ENCODE measurements at places on chromosomes 7 and 10.

DNA sequence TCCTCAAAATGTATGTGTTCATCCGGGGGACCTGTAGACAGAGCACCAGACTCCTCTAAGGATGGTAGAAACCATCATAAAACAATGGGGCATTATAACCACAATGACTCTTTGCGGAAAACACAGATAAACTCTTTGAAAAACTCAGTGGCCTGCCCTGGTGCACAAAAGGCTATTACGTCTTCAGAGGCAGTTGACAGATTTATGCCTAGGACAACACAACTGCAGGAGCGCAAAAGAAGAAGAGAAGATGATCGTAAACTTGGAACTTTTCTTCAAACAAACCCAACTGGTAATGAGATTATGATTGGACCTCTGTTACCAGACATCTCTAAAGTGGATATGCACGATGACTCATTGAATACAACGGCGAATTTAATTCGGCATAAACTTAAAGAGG is 6.0 kb downstream of the RBM48 start:
- no peak for DNase-seq

DNA sequence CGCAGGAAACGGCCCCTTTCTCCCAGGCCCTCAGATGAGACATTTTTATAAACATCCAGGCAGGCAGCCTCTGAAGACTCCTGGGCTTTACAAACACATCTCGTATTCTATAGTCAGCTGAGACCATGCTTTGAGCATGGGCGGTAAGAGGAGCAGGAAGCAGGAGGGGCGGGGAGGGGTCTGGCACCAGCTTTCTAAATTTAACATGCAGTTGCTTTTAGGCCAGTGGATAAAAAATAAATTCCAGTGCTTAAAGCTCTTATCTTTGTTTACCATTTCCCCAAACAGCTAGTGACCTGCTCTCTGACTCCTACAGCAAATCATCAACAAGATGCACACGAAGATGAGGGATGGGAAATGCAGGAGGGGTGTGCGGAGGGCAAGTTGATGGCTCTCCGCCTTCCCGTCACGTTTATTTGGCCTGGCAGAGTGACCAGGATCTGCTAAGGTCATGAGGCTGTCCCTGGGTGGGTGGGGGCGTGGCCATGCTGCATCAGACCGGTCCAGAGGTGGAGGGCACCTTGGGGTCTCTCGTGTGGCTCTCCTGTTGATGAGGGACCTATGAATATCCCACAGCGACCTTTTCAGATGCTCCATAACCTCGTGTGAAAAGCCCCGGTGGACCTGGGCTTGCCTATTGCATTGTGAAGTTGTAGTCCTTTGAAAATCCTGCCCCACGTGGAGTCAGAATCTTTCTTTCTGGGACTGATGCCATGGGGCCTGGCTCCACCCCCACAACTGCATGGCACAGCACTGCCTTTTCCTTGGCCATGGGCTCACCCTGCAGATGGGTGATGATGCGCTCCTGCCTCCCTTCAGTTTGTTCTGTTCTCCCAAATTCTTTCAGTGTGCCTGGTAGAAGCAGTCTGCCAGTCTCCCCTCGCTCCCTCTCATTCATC is 67.5 kb downstream of the PARP12 start:
- DNase-seq: peak; percentile 59

GRCh38 chr7:22611758-22612079 is 111.7 kb upstream of the STEAP1B start:
- no peak for DNase-seq

- no peak for DNase-seq
Observed at GRCh38 chr7:35752742-35753141, 48.1 kb upstream of the SEPTIN7 start.

DNA sequence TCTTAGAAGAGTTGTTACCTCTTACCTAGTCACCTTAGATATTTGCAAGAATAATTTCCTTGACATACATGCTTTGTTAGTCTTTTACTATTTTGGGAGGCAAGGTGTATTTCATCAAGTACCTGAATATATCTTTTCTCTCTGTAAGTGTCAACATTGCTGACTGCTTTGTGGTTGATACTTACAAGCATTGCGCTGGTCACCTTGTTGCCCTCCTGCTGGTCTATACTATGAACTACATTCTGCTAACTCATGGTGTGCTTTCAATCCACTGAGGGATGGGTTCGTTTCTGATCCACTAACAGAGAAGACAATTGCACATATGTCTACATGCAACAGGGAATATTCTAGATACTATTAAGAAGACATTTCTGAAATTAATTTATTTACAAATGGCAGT is 837.8 kb upstream of the COBL start:
- DNase-seq: no peak

DNA sequence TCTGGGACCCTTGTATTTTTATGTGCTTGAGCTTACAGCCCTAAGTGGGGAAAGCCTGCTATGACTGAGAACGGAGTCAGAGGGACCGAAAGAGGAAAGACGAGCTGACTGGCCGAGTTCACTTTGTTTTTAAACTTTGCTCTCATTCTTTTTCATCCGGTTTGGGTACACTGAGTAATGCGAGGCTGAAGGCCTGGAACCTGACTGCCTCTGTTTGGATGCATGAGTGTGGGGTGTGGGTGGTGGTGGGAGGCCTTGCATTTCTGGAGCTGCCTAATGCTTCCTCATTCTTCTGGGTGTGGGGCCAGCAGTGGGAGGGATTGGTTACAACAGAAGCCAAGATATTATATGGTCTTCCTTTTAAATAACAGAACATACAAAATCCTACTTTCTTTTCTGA is 155.5 kb downstream of the BUB3 start:
- no peak for DNase-seq

DNA sequence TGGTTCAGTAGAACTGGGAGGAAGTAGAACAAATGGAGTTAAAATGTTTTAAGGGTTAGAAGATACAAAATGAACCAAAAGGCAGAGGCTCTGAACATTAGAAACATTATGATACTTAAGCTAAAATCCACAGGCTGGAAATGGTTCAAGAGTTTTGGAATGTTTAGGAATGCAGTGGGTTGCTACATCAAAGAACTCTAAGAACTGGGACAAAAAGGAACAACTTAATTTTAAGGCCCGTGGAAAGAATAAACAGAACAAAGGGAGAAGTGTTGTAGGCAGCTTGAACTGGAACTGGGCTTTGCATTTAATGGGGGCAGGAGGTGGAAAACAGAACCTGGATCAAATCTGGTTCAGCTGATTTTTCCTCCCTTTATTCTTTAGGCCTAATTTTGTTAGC is 3.5 kb upstream of the C7orf25 start:
- DNase-seq: no peak

GRCh38 chr10:96261132-96261531 is 10.2 kb downstream of the BLNK start:
- DNase-seq: no peak

GRCh38 chr7:11701829-11702560 is 130.0 kb downstream of the THSD7A start:
- DNase-seq: no peak

GRCh38 chr10:17443707-17444387 is 10.5 kb downstream of the ST8SIA6 start:
- no peak for DNase-seq

DNA sequence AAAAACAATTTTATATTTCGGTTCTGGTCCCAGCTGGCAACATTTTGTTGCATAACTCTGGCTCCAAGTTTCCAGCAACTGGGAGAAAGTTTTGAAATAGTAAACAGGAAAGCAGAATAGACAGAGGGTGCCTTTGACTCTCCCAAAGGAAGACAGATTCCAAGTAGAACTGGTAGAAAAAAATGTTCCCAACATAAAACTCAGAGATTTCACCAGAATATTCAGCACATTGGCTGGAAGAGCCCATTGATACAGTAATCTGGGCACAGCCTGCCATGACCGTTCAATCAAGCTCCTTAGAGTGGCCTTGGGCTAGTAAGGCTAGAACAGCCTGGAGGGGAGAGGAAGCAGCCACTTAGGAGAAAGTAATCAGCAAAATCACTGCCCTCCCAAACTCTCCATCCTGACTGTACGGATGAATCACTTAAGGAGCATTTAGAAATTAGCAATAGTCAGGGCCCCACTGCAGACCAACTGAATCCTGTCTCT is 120.4 kb downstream of the CUBN start:
- DNase-seq: no peak

DNA sequence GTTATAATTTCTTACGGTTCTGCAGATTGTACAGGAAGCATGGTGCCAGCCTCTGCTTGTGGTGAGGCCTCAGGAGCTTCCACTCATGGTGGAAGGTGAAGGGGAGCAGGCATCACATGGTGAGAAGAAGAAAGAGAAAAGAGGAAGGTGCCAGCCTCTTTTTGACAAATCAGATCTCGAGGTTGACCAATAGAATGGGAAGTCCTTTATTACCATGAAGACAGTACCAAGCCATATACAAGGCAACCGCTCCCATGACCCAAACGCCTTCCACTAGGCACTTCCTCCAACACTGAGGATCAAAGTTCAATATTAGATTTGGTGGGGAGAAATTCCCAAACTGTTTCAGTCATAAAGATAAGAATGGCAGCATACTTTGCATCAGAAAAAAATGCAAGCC is 502.8 kb downstream of the GLRX3 start:
- no peak for DNase-seq
